ENCODE measurements at places on chromosomes 3 and 15.

DNA sequence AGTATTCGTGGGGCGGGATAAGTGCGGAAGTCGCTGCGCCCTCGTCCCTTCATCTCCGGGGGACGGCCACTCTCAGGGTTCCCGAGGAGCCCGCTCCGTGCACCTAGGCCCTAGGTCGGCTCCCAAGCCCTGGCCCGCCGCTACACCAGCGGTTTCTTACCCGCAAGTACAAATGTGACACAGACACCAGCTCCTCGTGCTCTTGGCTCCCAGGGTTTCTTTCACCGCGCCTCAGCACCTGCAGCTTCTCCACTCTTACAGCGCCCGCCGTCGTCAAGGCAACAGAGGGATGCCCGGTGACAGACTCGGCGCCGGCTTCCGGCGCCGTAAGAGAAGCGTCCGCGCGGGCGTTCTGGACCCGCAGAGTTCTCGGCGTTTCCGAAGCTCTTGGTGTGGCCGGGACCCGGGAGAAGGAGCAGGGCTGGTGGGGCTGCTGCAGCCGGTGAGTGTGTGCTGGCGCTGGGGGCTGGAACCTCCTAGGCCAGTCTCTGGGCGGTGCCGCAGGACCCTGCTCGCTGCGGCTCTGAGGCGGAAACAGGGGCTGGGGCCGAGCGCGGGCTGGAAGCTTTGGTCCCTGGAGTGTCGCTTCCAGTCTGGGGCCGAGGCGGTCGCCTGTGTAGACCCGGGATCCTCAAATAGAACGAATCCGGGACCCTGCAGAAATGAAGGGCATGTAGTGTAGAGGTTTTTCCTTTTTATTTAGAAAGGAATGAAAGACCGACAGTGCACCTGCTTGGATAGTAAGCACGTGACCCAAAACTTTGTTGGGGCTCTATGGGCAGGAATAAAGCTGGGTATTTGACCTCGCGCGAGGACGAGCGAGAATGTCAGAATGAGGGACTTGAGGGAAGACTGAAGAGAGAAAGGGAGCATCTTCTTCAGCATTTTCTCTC is 155.4 kb upstream of the GOLGA6L4 start:
- DNase-seq = peak; percentile 2

DNA sequence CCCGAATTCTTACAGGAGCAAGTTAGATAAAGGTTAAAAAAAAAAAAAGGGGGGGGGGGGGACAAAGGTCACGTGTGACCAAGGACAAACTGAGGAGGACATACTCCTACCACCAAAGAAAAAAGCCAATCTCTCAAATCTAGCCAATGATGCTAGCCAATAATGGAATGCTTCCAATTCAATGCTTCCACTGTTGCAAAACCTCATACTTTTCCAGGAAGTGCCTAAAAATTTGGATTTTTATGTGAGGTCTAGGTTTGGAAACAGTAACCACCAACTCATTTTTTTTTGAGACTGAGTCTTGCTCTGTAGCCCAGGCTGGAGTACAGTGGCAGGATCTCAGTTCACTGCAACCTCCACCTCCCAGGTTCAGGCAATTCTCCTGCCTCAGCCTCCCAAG is 11.4 kb downstream of the MSL2 start:
- no peak for DNase-seq

DNA sequence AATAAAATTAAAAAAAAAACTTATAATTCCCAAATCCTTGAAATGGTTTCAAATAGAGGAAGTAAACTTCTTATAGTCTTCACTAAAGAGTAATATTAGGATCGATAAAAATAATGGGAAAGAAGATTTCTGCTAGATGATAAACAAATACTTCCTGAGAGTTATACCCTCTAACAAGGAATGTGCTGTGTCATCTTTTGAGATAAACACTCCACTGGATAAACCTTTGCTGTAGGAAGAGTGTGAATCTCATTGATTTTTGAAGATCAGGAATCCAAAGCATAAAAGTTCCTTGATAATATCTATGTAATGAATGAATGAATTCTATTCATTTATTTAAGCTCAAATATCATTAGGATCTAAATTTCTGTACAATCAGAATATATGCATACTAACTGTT is 161.0 kb upstream of the GBE1 start:
- no peak for DNase-seq

DNA sequence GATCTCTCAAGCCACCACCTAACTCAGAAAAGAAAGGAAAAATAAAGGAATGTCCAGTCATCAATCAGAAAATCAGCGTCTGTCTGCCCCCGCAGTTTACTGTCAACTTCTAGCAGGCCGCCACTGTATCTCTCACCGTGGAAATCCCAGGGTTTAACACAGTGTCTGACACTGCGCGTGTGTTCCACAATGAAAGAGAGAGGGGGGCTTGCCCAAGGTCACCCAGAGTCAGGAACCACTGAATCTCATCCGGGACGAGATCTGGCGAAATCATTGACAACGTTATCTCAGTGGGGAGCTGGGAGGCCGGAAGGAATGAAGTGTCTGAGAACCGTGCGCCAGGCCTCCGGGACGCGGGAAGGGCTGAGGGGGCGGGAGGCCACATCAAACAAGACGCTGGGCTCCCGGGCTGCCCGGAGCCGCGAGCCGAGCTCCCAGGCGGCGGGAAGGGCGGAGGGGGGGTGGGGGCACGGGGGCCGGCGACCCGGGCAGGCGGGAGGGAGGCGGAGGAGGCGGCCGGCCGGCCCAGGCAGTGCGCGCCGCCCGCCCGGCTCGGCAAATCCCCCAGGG is 2.2 kb upstream of the HES1 start:
- DNase-seq = no peak

GRCh38 chr15:45773149-45773548 is 138.3 kb downstream of the SQOR start:
- no peak for DNase-seq

GRCh38 chr3:99751649-99752048 is 66.0 kb upstream of the CMSS1 start:
- DNase-seq = no peak
